ENCODE measurements at places on chromosomes 7 and 10.

- ATAC-seq: peak; percentile 83
Observed at GRCh38 chr7:92731335-92732063, 104.9 kb downstream of the CDK6 start.

- no peak for ATAC-seq
Observed at GRCh38 chr10:72322030-72322279, 32.8 kb downstream of the DNAJB12 start.

DNA sequence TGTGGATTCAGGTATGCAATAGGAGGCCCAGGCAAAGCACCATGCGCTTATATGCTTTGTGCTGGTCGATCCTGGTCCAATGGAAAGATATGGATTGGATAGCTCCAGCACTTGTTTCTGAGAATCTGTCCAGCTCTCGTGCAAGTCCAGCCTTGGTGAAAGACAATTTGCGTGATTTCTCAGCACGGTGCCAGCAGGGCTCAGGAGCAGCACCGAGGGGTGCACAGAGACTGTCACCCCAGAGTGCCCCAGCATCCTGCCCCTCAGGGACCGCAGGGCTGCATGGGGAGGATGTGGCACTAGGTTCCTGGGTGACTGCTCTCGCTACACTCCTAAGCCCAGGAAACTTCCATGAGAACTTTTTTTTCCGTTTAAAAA is 225.2 kb downstream of the WDR37 start:
- ATAC-seq: no peak

DNA sequence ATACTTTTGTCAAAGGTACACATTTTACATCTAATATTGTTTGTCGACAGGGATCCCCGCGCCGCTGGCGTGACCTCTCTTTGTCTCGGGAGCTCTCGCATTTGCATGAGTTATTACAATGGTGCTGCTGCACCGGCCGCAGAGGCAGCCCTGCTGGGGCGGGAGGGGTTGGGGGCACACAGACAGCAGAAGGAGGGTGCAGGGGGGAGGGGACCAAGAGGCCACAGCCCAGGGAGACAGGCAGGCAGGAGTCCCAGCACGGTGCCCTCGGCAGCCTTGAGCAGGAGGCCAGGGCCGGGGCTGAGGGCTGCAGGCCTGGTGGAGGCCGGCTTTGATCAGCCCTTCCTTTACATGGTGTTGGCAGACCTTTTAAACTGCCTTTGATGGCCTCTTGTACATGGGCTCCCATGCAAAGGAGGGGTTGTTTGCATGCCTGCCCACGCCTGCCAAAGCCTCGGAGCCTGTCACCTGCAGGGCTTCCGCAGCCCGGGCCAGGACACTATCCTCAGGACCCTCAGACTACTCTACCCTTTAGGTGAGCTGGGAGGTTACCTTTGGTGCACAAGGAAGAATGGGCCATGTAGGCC is 95.5 kb downstream of the EBF3 start:
- no peak for ATAC-seq

- ATAC-seq: no peak
Observed at GRCh38 chr10:60560451-60560850, 170.8 kb upstream of the ANK3 start.

GRCh38 chr10:74821501-74821900 is 4.9 kb upstream of the KAT6B start:
- no peak for ATAC-seq

GRCh38 chr10:32326119-32326518 is 20.8 kb downstream of the EPC1 start:
- ATAC-seq: peak; percentile 25

- no peak for ATAC-seq
Observed at GRCh38 chr10:123140983-123141390, 5.2 kb downstream of the HMX3 start.

- ATAC-seq: no peak
Observed at GRCh38 chr7:136133551-136133950, 156.4 kb upstream of the MTPN start.

GRCh38 chr10:1045415-1045814 is 3.5 kb downstream of the IDI1 start:
- ATAC-seq: no peak

- ATAC-seq: no peak
Observed at GRCh38 chr10:72697716-72698115, 5.8 kb downstream of the MCU start.

DNA sequence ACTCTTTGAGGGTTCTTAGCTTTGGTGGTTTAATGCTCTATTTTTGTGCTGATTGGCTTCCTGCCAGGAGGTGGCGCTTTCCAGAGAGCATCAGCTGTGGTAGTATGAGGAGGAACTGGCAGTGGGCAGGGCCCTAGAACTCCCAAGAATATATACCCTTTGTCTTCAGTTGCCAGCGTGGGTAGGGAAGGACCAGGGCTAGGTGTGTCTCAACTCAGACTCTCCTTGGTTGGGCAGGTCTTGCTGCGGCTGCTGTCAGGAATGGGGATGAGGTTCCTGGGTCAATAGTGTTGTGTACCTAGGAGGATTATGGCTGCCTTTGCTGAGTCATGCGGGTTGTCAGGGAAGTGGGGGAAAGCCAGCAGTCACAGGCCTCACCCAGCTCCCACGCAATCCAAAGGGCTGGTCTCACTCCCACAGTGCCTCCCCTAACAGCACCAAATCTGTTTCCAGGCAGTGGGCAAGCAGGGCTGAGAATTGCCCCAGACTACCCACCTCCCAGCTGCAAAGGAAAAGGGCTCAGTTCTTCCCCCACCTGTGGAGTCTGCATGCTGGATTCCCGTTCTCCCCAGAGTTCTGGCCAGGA is 191.5 kb downstream of the PHTF2 start:
- no peak for ATAC-seq

GRCh38 chr7:47581804-47582763 is at the start of gene TNS3:
Gene TNS3 (minus strand): TSS chr7:47582111. CDS start chr7:47439636, 142,475 bp downstream.
- ATAC-seq: no peak

GRCh38 chr10:15857107-15857575 is 3.2 kb downstream of the MINDY3 start:
- no peak for ATAC-seq

DNA sequence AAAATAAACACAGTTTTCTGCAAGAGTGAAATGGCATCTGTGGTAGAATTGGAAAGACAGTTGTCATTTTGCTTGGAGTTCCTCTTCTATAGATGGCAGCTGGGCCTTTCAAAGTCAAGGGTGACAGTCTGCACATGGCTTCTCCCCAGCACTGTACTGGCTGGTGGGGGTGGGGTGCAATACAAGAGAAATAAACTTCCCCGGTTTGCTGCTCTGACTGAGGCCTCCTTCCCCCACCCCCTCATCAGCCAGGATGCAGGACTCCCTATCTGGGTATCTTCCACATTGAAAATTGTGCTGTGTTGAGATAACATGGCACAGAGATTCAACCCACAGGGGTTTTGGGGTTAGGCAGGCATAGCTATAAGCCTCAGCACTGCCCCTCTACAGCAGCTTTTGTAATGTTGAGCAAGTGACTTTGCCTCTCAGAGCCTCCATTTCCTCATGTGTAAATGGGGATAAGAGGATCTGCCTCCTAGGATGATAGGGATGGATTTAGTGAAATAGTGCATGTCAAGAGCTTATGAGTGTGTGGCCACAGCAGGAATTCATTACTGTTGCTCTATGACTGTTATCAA is 85.8 kb upstream of the WDR11 start:
- no peak for ATAC-seq

DNA sequence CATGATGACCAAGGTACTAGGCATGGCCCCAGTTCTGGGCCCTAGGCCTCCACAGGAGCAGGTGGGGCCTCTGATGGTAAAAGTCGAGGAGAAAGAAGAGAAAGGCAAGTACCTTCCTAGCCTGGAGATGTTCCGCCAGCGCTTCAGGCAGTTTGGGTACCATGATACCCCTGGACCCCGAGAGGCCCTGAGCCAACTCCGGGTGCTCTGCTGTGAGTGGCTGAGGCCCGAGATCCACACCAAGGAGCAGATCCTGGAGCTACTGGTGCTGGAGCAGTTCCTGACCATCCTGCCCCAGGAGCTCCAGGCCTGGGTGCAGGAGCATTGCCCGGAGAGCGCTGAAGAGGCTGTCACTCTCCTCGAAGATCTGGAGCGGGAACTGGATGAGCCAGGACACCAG is 7.4 kb downstream of the ZSCAN21 start:
- ATAC-seq: no peak

DNA sequence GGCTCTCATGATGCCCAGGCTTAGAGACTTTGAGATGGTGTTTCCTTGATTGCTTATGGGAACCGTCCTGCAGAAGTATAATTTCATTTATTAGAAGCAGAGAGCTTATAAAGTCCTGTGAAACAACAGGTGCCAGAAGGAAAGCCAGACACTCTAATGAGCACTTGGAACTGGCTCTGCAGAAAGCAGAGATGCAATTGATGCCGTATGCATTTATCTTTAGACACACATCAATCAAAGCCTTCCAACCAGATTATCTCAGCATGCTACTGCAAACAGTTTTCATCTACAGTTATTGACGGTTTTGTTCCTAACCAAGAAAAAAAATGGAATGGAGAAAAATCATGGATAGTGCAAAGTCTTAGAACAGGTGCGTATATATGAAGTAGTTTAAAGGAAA is 371.7 kb upstream of the PRKCQ start:
- no peak for ATAC-seq

DNA sequence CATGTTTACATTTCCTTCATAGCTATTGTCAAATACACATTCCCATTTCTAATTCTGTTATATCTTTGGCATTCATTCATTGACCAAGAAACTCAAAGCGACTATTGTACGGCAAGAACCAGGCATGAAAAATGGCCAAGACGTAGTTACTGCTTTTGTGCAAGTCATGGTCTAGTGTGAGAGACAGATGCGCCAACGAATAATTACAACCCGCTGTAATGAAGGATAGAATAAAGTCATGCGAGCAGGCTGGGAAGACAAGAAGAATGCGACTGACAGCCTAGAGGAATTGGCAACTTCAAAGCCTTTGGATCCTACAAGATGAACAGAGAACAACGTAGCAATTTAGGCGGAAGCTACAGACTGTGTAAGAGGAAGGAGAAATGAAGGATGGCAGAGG is 221.2 kb downstream of the CALN1 start:
- ATAC-seq: no peak

DNA sequence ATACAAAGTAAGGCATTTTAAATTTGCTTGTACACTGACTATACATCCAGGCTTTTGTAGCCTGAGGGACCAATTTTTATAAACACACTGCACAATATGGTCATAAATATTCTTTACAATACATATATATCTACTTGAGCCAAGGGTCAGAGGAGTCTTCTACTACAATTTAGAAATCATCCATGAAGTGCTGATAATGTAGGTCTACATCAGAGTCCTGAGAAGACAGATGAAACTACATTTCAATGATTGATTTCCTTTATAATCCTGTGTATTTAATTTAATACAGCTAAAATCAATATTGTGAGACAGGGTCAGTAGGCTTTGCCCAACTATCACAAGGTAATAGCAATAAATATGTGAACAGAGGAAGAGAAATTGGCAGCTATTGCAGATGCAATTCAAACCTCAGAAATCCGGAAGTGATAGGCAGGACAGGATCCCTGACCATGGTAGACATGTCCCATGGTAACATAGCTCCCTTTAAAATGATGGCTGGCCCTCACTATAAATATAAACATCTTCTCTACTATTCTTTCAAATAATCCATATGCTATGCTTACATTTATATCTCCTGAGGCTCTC is 318.0 kb upstream of the POT1 start:
- no peak for ATAC-seq

GRCh38 chr10:70715853-70716795 is 43.8 kb downstream of the ADAMTS14 start:
- ATAC-seq: peak; percentile 74

DNA sequence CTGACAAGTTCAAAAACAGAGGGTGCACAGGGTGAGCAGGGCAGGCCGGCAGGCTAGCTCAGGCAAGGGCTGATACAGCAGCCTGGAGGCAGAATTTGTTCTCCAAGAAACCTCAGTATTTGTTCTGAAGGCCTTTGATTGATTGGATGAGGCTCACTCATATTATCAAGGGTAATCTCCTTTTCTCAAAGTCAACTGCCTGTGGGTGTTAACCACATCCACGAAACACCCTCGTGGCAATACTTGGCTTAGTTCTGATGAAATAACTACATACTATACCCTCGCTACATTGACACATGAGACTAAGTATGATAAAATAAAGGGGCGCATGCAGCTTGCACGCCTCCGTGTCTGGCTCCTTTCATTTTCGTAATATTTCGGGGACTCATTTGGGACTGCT is 4.4 kb upstream of the PPP2R2D start:
- ATAC-seq: no peak

GRCh38 chr10:119101366-119102098 is 2.4 kb upstream of the DENND10 start:
- ATAC-seq: no peak

DNA sequence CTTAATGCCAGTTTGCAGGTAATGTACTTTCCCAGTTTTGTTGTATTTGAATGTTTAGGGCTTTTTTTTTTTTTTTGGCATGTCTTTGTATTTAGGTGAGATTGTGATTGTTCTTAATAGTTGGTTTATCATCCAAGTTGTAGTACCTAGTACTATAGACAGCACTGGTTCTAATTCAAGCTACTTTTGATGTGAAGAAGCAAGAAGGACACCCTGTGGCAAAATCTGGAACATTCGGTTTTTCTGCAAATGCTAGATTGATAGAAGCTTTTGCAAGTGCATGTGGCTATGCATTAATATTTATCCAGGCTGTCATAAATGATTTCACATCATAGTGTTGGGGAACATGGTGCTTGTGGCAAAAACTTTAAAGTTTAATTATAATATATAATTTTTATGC is 248.9 kb downstream of the FOXP2 start:
- no peak for ATAC-seq

GRCh38 chr10:49076741-49077521 is 38.4 kb downstream of the VSTM4 start:
- ATAC-seq: peak; percentile 81

GRCh38 chr7:106190589-106191330 is 78.6 kb upstream of the SYPL1 start:
- ATAC-seq: no peak

GRCh38 chr10:28382525-28383269 is 79.8 kb upstream of the MPP7 start:
- no peak for ATAC-seq

DNA sequence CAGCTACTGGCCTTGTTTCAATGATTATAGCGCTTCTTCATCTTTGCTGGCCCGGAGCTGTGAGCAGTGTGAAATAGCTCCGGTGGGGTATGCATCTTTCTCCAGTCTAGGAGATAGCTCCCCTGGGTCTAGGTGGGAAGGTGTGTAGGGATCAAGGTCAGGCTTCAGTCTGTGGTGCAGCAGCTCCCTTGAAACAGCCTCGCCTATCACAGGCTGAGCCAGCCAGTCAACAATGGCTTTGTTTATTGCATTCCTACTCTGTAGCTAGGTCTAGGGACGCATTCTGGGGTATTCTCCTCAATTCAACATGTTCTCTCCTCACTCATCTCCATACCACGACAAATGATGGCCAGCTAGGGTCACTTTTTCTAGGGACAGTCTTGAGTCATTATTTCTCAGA is 646.8 kb upstream of the IGFBP3 start:
- ATAC-seq: no peak

- no peak for ATAC-seq
Observed at GRCh38 chr7:66183700-66184099, 21.4 kb upstream of the TPST1 start.

- no peak for ATAC-seq
Observed at GRCh38 chr7:151689196-151689971, 169.7 kb upstream of the RHEB start.

GRCh38 chr7:1024331-1024841 is 20.0 kb upstream of the GPR146 start:
- ATAC-seq: no peak

All from activated T-helper 17 cell treated with anti-CD3 and anti-CD28 coated beads, Interleukin-2, amount 50 U/mL, for 72 hours (primary cell).